Stimulated activated CD8-positive, alpha-beta memory T cell treated with anti-CD3 and anti-CD28 coated beads, Interleukin-4, amount 100 ng/mL, for 1 hour (primary cell): ENCODE measurements at places on chromosomes 5 and 9.

DNA sequence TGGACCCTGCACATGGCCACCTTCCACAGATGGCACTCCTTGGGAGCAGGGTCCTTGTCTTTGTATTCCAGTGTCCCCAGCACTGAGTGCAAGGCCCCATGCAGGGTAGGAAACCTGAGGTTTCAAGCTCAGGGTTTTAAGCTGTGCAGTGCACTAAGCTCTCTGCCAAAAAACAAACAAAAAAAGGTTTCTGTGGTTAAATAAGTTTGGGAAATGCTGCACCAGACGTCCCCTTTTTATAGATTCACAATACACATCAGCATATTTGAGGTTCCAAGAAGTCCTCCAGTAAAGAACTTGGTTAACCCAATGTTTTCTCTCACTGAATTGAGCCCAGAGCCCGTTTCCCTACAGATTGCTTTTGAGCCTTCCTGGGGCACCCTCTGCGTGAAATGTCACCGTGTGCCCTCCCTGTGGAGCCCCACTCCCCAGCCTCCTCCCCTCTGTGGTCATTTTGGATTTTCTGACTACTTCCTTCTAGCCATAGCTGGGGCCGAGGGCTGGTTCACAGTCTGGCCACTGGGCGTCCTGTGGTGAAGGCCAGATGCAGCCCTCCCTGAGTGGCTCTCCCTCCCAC is 17.1 kb downstream of the DELE1 start:
- DNase-seq: no peak

GRCh38 chr5:158413122-158413680 is 554.3 kb upstream of the CLINT1 start:
- DNase-seq: no peak

- no peak for DNase-seq
These were observed 9.4 kb downstream of the NR6A1 start for GRCh38 chr9:124761710-124762109.

GRCh38 chr9:27276193-27277030 is 20.5 kb downstream of the EQTN start:
- no peak for DNase-seq

DNA sequence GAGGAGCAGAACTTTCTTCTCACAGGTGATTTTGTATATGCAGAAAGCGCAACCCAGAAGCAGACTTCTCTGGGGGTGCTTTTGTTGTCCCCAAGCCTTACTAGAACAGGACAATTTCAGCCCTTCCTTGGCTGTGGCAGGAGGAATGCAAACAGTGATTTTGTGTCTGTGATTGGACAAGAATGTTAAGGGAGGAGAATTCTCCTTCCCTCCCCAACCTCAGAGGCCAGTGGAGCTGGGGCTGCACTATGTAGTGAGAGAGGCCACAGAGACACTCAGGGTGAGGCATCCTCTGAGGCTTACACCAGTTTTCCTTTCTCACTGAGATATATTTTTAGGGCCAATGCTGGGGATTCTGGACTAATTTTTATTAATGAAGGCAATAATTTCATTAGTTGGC is 58.8 kb downstream of the ZNF366 start:
- no peak for DNase-seq
